ENCODE measurements at places on chromosomes 2 and 18.

DNA sequence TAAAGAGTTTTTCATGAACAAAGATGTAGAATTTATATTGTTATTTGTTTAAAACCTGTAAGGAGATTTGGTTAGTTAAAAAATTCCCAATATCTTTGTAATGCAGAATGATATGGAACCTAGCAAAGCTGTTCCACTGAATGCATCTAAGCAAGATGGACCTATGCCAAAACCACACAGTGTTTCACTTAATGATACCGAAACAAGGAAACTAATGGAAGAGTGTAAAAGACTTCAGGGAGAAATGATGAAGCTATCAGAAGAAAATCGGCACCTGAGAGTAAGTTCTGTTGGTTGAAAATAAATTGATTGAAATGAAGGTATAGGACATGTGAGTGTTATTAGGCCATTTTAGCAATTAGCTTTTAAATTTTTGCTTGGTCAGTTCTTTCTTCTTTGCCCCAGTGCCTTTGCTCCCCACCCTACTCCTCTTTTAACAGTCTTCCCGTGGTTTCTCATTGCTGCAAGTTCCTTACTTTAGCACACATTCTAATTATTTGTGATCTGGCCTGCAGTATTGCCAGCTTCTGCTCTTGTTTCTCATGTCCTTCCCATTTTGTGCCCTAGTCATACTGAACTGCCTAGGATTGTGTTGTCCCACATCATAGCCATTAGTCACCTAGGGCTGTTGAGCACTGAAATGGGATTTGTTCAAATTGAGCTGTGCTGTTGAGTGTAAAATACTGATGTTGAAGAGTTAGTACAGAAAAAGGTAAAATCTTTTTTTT lies 36.6 kb downstream of the VAPA start:
- DNase-seq: no peak

- DNase-seq: no peak
Observed at GRCh38 chr18:30970196-30970816, 72.2 kb downstream of the DSC3 start.

- no peak for DNase-seq
Observed at GRCh38 chr18:70931942-70932814, 643.3 kb downstream of the SOCS6 start.

- no peak for DNase-seq
Observed at GRCh38 chr2:177106212-177106611, 106.4 kb upstream of the HNRNPA3 start.

DNA sequence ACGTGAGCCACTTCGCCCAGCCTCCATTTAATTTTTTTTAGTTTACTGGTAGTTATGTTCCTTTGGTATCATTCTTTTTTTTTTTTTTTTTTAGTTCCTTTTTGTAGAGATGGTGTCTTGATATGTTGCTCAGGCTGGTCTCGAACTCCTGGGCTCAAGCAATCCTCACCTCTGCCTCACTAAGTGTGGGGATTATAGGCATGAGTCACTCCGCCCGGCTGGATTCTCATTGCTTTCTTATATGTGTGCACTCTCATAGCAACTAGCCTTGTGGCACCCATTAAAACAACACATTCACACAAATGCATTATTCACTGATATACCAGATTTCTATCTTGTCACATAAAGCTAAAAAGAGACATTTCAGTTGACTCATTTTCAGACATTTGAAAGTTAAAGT lies 4.2 kb downstream of the TTC27 start:
- DNase-seq: no peak

DNA sequence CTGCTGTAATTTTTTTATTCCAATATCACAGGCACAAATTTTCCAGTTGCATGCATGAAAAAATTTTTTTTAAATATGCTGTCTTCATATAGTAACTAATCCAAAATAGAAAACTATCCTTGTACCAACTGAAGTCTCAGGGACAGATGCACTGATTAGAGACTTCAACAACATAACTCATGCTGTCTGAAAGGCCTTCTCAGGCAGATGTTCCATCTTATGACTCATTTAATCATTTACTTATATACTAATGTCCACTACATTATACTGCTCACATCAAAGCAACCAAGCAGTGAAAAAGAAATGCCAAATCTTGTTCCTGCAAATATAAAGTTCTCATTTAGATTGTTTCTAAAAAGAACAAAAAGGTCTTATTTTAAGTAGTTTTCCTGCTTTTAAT lies 53.1 kb downstream of the OLA1 start:
- DNase-seq: no peak

DNA sequence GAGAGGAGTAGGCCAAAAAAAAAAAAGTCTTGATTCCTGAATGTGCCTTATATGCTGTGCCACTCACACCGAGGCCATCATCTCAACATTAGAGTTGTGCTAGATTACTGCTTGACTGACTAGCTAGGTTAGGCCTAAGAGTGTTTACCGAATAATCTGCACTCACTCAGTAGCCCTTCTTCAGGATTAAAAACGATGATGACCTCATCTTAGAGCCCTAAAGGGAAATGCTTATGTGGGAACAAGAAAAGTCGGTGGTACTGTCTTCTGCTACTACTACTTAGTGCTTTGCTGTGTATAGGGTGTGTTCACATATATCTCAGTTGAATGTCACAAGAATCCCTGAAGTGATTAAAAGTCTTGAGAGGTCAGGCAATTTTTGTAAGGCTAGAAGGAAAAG lies 54.3 kb downstream of the THOC1 start:
- DNase-seq: no peak

DNA sequence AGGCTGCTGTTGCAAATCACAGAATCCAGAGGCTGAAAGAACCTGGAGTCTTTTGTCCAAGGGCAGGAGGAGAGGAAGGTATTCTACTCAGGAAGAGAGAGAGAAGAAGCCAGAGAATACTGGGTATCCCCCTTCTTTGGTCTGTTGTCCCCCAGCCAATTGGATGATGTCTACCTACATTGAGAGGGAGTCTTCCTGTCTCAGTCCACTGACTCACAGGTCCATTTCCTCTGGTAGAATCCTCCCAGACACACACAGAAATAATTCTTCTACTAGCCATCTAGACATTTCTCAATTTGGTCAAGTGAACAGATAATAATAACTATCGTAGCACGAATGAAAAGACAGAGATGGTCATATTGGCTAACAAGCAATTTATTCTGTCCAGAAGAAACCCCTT lies 416.4 kb upstream of the UBE2E3 start:
- no peak for DNase-seq

GRCh38 chr2:217940261-217941220 lies 62.3 kb downstream of the TNS1 start:
- no peak for DNase-seq

GRCh38 chr18:48667276-48668254 lies 128.7 kb downstream of the CTIF start:
- no peak for DNase-seq

DNA sequence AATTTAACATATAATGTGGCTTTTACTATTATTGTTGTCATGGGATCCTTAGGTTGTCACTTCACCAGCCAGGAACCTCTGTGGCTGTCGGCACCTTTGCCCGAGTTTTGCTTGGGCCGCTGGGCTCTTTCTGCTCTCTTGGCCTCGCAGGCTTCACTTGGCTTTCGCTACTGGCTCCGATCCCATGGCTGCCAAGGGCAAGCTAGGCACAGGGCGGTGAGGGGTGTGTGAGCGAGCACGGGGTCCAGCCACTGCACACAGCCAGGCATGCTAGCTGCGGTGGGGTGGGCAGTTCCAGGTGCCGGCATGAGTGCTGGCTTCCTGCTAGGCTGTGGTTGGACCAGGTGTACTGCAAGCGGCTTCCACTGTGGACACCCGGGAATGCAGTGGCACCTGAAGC lies 23.4 kb upstream of the RAPGEF4 start:
- no peak for DNase-seq

DNA sequence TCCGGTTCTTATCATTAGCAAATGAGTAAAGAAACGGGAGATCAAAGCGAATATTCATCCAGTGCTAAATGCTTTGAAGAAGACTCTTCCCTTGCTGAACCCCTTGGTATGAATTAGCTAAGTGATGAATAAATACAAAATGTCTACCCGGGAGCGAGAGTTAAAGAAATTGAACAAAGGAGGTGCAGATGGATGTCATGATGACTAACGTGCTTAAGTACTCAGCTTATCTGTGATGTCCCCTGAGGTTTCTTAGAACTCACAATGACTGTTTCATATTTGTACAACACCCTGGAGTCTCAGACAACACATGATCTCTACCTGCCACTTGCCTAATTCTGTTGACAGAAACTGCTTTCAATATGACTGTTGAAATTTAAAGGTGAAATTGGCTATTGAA lies 148.5 kb downstream of the TMEM200C start:
- no peak for DNase-seq

DNA sequence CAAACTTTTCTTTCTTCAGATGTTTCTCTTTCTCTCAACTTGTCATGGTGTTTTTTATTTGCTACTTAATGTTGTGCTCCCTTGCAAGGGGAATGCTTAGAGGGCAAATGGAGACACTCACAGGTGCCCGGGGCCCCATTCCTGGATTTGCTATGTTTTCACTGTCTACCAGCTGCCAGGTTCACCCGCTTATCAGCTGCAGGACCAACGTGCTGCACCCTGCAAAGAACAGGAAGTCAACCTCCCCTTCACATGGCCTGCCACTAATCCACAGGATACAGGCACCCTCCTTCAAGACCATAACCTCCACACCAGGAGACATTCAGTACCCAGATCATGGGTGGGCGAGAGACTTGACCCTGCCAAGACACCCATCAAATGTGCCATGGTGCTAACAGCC lies 237.6 kb upstream of the STON1 start:
- DNase-seq: no peak

DNA sequence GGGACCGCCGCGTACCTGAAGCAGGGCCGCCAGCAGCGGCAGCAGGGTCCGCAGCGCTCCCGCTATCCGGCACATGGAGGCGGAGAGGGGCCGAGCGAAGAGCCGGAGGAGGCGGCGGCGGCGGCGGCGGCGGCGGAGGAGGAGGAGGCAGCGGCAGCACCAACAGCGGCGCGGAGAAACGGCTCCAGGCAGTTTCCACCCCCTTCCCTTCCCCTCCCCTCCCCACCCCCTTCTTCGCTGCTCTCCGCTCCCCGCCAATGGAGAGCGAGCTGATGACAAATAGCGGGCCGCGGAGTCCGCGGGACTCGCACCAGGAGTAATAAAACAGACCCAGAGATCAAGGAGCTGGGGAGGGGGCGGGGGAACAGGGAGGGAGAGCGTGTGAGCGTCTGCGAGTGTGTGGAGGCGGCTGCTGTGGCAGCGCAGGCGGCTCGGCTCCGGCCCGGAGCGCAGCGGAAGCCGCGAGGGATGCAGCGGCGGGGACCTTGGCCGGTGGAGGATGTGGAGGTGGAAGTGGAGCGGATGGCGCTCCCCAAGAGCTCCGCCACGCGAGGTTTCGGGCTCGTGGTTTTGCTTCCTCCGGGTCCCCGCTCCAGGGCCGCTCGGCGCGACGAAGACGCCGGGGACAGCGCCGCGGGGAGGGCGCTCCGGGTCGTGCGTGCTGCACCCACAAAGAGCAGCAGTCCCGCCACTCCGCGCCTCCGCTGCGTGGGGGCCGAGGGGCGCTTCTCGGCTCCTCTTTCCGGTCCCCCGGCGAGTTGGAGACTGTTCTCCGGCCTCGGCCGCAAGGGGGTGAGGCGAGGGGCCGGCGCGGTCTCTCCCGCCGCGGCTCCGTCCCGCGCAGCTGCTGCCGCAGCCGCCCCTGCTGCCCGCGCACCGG lies at the start of gene CDH2:
Gene CDH2 (minus strand): TSS at position 183 of the 880 bp plus-strand sequence. CDS start 108 bp downstream, at position 75.
- DNase-seq: peak; percentile 69

DNA sequence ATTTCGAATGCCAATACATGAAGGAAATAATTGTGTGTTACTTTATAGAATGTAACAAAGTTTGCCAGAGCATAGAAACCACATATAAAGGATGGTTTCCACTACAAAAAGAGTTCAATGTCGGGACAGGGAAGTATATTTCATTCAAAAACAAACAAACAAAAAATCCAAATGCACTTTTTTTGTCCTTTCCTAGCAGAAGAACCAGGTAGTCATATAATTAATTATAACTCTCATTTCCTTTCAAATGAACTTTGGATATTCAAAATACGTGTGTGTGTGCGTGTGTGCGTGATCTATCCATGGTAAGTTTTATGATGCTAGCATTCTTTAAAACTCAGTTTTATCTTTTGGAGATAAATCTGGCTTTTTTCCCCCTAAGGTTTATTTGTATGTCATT lies 8.3 kb downstream of the FN1 start:
- no peak for DNase-seq

- DNase-seq: no peak
Observed at GRCh38 chr2:236083934-236084333, 84.3 kb downstream of the GBX2 start.

- no peak for DNase-seq
Observed at GRCh38 chr2:85550486-85550885, 10.8 kb downstream of the GGCX start.

DNA sequence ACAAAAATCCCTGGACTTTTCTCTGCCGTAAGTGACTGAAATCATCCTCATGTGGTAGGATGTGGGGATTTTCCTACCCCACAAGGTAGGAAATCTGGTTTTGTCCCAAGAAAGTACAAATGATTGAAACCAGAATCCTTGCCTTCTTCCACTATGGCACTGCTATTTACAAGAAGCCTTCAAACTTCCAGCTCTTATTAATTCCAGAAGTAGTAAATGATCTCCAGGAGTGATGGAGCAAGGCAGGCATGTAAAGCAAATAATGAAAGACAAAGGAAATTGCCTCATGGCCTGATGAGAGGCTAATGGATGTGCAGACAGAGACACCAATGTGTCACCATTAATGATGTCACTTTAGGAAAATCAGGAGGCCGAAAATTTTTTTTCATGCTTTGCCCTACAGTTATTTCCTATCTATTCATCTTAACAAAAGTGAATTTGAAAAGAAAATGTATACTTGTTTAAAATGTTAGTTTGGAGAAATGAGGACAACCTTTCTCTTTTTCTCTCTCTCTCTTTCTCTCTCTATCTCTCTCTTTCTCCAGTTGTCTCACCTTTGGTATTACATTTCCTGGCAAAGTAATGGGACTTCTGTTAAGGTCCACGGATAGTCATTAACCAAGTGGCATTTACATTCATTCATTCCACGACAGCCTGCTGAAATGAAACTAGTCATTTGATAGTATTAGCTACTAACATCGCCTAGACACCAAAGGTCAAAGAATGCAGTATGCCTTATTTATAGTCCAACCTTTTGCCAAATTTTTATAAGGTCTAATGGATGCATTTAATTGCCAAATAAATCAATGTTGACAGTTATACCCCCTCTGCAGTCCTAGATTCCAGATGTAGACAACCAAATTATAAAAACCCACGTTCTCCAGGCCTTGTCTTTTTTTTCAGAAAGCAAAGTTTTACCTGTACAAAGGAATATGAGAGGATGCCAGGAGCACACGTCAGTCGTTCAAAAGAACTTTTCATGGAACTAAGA lies 5.0 kb upstream of the EVA1A start:
- no peak for DNase-seq

DNA sequence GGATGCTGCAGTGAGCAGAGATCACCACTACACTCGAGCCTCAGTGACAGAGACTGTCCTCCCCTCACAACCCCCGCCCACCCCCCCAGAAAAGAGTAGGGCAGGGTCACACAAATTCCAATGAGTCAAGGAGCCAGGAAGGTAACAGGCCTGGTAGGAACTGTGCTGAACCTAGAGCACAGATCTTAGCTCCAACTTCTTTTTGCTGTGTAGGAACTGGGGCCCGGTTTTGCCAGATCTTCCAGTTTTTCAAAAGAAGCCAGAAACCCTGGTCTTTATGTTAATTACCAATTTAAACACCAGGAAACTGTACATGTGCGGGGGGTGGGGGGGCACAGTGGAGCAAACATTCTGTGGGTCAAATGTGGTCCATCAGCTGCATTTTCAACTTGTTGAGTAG lies 71.0 kb downstream of the PRPF40A start:
- no peak for DNase-seq

Data from aorta (tissue), 5 donors.